Activated T-helper 2 cell treated with anti-CD3 and anti-CD28 coated beads, Interferon-gamma antibody, Interleukin-2, Interleukin-4, amounts not matched to agents 10 μg/mL and 5 μg/mL and 100 μg/mL, durations not matched to agents 14 hours and 24 hours and 36 hours (primary cell): ENCODE measurements at places on chromosomes 5 and 9. TPM values are rescaled to one million over a fixed set of nuclear protein-coding genes. Genes with fewer than 3 reads are reported as not detected.

GRCh38 chr5:157186309-157187045 lies 5.8 kb downstream of the ITK start:
- DNase-seq: peak; percentile 9
- H3K36me3 ChIP-seq: peaks cover 96% of the 10 kb centered on the region
- H3K27ac ChIP-seq: peak overlapping the region; percentile 88
- H3K4me1 ChIP-seq: peaks cover 51% of the 10 kb centered on the region
- no peaks in the 10 kb centered on the region for H3K27me3 ChIP-seq

- no peaks in the 10 kb centered on the region for H3K4me1 ChIP-seq
- DNase-seq: no peak
- H3K27me3 ChIP-seq: peaks cover 4% of the 10 kb centered on the region
- no peak overlapping the region for H3K4me3 ChIP-seq
- no peak overlapping the region for H3K27ac ChIP-seq
- H3K36me3 ChIP-seq: no peaks in the 10 kb centered on the region
Observed at GRCh38 chr9:125985998-125986655, 239.0 kb downstream of the PBX3 start.

DNA sequence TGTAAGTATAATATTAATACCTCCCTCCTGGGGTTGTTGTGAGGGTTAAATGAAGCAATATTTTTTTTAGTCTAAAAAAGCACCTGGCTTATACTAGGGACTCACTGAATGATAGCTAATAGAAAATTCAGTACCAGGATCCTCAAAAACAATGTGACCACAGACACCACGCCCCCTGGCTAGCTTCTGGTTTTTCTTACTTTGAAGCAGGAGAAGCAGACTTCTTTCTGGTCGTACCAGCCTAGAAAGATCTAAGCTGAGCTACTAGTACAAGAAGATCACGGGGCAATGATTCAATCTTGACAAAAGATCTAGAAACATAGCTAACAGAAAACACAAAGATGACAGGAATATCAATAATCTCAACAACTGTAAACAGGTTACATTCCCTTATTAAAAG lies 218.5 kb upstream of the SLC30A5 start:
- DNase-seq: no peak
- no peak overlapping the region for H3K4me3 ChIP-seq
- H3K27me3 ChIP-seq: no peaks in the 10 kb centered on the region
- H3K4me1 ChIP-seq: peaks cover 9% of the 10 kb centered on the region
- no peaks in the 10 kb centered on the region for H3K36me3 ChIP-seq
- H3K27ac ChIP-seq: no peak overlapping the region

DNA sequence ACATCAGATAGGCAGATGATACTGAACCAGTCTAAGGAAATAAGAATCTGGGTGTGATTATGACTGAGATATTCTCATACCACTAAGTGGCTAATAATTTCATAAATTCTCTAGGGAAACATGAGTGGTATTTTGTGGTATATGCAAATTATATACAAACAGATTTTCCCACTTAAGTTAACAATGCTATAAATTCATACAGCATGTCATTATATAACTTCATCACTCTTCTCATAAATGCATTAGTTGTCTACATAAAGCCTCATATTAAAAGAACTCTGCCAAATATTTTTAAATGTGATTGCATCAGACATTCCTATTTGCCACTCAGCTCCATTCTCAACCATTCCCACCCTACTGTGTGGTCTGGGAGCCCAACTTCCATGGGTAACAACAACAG lies 226.5 kb downstream of the TLE1 start:
- DNase-seq: no peak
- H3K36me3 ChIP-seq: no peaks in the 10 kb centered on the region
- H3K27ac ChIP-seq: no peak overlapping the region
- H3K27me3 ChIP-seq: no peaks in the 10 kb centered on the region
- no peak overlapping the region for H3K4me3 ChIP-seq

GRCh38 chr5:61029456-61030162 lies 84.6 kb downstream of the NDUFAF2 start:
- no peak overlapping the region for H3K4me3 ChIP-seq
- no peak for DNase-seq
- H3K27ac ChIP-seq: no peak overlapping the region
- H3K27me3 ChIP-seq: no peaks in the 10 kb centered on the region

DNA sequence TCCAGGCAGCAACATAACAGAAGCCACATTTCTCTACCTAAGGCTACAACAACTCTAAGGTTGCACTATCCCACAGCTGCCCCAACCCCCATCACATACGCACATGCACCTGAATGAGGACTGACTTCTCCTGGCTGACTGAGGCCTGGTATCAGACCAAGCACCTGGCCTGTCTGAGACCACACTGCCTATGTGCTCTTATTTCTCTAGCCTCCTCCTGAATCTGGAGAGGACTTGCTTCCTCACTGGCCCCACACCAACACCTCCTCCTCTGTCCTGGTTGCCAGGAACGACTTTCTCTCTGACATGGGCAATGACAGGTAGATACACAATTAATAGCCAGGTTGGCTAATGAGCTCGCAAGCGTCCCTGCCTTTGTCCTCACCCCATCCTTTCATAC lies 14.9 kb upstream of the VDAC1 start:
- no peaks in the 10 kb centered on the region for H3K4me1 ChIP-seq
- peaks cover 16% of the 10 kb centered on the region for H3K27me3 ChIP-seq
- H3K27ac ChIP-seq: no peak overlapping the region
- DNase-seq: no peak

The ATG10 gene
- 7.7 and 8.9 TPM in 2 replicates for total RNA-seq

The NPR3 gene
- 0.02 TPM in 1 of 2 replicates, not detected in the other for total RNA-seq
